CD4-positive, alpha-beta T cell (primary cell): ENCODE measurements at places on chromosomes 11 and 22. TPM values are rescaled to one million over a fixed set of nuclear protein-coding genes. Genes with fewer than 3 reads are reported as not detected.

DNA sequence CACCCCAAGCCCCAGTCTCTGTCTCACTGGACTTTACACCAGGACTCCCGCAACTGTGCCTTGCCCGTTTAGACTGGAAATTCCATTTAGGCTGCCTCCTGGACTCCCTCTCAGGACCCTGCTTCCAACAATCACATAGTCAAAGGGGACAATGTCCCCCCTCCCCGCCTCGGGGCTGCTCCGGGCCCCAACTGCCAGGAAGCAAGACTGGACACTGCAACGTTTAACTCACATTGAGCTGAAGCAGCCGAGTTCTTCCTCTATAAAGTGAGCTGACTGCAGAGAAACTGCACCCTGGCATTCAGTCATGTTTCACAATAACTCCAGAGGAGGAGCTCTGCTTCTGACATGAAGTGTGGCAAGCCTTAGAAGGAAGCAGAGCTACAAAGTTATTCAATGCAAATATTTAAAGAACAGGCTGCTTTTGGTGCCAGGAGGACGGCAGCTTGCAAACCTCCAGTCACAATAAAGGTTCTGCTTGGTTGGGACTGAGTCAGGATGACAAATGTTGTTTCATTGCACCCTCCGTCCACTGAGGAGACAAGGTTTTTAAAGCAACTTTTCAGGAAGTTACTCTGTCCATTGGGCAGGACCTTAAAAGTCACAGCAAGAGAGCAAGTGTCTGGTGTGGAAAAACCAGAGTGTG, 19.9 kb downstream of the PACSIN2 start:
- DNase-seq: no peak
- peaks cover 24% of the 10 kb centered on the region for H3K4me1 ChIP-seq
- H3K27ac ChIP-seq: no peak overlapping the region
- peaks cover 5% of the 10 kb centered on the region for H3K36me3 ChIP-seq

GRCh38 chr11:61545341-61545740, 35.5 kb downstream of the SYT7 start:
- no peak for DNase-seq
- peaks cover 10% of the 10 kb centered on the region for H3K27me3 ChIP-seq
- H3K4me1 ChIP-seq: no peaks in the 10 kb centered on the region
- H3K27ac ChIP-seq: no peak overlapping the region
- no peaks in the 10 kb centered on the region for H3K36me3 ChIP-seq
- no peak overlapping the region for H3K4me3 ChIP-seq

DNA sequence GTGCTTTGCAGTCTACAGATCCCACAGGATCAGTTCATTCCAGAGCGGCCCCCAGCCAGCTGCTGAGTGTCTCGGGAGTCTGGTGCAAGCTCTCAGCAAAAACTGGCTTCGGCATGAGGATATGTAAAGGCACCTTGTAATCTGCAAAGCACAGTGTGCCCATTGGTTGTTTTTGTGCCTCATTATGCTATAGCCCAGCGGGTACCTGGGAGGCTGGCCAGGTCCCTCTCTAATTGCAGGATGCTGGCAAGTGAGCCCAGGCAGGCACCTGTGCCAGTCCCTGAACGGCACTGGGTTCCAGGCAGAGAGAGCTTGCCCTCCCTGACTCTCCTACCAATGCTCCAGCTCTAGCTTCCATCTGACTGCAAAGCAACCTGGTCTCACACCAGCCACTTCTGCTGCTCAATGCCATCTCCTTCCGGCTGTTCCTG, 128.7 kb downstream of the DSCAML1 start:
- H3K27ac ChIP-seq: no peak overlapping the region
- no peaks in the 10 kb centered on the region for H3K4me1 ChIP-seq
- no peaks in the 10 kb centered on the region for H3K36me3 ChIP-seq
- H3K27me3 ChIP-seq: no peaks in the 10 kb centered on the region

DNA sequence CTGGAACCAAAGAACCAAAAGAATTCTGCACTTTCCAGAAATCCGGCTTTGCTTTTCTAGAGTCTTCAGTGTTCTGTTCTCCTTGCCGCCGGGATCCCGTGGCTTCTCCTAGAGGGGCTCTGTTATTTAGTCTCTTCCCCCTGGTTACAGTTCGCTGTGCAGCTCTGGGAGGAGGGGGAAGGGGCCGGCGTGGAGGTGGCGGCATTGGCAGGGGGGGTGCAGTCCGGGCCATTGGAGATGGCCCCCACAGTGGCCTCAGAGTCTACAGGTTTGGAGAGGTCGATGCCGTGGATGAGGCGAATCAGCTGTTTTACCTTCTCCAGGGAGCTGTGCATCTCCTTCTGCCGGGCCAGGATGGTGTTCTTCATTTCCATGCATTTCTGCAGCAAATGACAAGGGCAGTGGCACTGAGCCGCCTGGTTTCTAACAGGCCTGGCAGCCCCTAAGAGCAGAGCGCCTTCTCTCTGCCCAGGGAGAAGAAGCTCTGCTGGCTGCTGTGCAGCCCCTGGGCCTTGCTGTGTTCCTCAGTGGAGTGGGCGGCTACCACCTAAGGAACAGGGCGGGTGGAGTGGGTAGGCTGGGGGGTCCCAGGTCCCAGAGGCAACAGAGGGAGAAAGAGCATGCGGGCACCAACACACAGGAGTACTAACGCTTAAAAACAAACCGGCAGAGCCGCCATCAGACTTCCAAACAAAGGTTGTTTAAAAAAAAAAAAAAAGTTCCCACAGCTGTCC, 11.6 kb downstream of the LARGE2 start:
- H3K27ac ChIP-seq: no peak overlapping the region
- peaks cover 60% of the 10 kb centered on the region for H3K36me3 ChIP-seq
- DNase-seq: no peak
- H3K4me1 ChIP-seq: peaks cover 33% of the 10 kb centered on the region
- no peak overlapping the region for H3K4me3 ChIP-seq

GRCh38 chr22:24096758-24097115, 84.5 kb upstream of the SUSD2 start:
- no peak for DNase-seq
- peaks cover 65% of the 10 kb centered on the region for H3K36me3 ChIP-seq
- H3K27ac ChIP-seq: no peak overlapping the region
- H3K27me3 ChIP-seq: no peaks in the 10 kb centered on the region

GRCh38 chr11:92268546-92268945, 43.9 kb downstream of the FAT3 start:
- H3K27me3 ChIP-seq: no peaks in the 10 kb centered on the region
- no peak for DNase-seq
- no peak overlapping the region for H3K27ac ChIP-seq
- no peaks in the 10 kb centered on the region for H3K36me3 ChIP-seq

GRCh38 chr11:36041988-36042611, 98.2 kb downstream of the LDLRAD3 start:
- no peak for DNase-seq
- no peaks in the 10 kb centered on the region for H3K27me3 ChIP-seq
- no peak overlapping the region for H3K4me3 ChIP-seq

DNA sequence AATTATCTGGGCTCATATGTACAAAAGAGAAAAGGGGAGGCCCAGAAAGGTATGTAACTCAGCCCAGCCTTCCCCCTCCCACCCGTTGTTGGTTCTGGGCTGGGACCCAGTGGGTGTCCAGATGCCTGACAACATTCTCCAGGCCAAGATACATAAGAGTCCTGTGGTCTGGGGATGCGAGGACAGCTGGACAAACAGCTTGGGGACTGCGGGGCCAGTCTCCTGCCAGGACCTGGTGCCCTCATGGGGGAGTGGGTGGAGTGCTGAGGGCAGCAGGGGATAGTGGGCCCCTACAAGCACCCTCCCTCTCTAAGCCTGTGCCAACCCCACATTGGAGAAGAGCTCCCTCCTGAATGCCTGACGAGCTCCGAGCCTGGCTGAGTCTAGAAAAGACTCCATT, 3.5 kb upstream of the SLC22A6 start:
- no peak overlapping the region for H3K4me3 ChIP-seq
- no peaks in the 10 kb centered on the region for H3K4me1 ChIP-seq
- H3K36me3 ChIP-seq: no peaks in the 10 kb centered on the region

The BRMS1 gene
- total RNA-seq: 52.7 TPM

DNA sequence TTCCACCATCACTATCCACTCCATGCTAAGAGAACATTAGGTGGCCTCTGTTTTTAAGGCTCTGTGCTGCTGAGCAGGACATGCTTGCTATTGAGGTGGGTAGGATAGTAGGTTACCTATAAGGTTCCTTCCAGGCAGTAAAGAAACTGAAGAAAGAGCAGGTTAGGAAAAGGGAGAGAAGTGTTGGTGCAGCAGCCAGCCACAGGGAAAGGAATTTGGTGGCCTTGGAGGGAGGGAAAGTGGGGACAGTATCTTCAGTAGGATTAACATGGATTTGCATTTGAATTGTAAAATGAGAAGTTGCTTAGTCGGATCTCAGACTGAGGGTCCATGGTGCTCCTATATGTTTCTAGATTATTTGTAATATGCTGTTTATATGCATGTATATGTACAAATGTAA, 49.2 kb upstream of the OLFML1 start:
- H3K36me3 ChIP-seq: no peaks in the 10 kb centered on the region
- H3K27ac ChIP-seq: no peak overlapping the region
- no peak for DNase-seq
- H3K4me1 ChIP-seq: peaks cover 11% of the 10 kb centered on the region

- no peak overlapping the region for H3K27ac ChIP-seq
- H3K27me3 ChIP-seq: no peaks in the 10 kb centered on the region
- no peak for DNase-seq
- H3K36me3 ChIP-seq: no peaks in the 10 kb centered on the region
- H3K4me1 ChIP-seq: no peaks in the 10 kb centered on the region
- no peak overlapping the region for H3K4me3 ChIP-seq
These were observed 129.6 kb upstream of the POU2AF2 start for GRCh38 chr11:111115890-111116289.

GRCh38 chr22:25437414-25438160, 126.9 kb upstream of the GRK3 start:
- DNase-seq: no peak
- H3K36me3 ChIP-seq: no peaks in the 10 kb centered on the region
- no peaks in the 10 kb centered on the region for H3K27me3 ChIP-seq
- H3K4me3 ChIP-seq: no peak overlapping the region
- H3K4me1 ChIP-seq: no peaks in the 10 kb centered on the region
- H3K27ac ChIP-seq: no peak overlapping the region

- H3K27ac ChIP-seq: no peak overlapping the region
- H3K36me3 ChIP-seq: no peaks in the 10 kb centered on the region
- no peak overlapping the region for H3K4me3 ChIP-seq
- DNase-seq: no peak
These were observed 76.9 kb upstream of the EED start for GRCh38 chr11:86167499-86168164.

The CD44 gene
- total RNA-seq: 1,330 TPM

The KLHL35 gene
- total RNA-seq: 0.81 TPM

The OR52N4 gene
- total RNA-seq: 0.50 TPM

DNA sequence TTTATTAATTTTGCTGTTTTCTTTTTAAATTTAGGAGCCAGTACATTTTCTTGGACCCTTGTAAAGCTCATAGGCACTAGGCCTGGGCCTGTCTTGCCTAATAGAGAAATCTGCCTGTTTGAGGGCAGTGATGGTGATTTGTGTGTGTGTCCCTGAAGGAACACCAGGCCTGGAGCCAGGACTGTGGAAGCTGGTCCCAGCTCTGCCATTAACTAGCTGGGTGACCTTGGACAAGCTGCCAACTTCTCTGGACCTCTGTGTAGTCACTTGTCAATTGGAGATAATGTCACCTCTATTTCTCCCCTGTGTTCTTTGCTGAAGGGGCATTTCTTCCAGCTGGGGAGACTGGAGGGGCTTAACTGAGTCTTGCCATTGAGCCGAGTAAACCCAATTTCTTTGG, 16.0 kb upstream of the FTH1 start:
- H3K27me3 ChIP-seq: no peaks in the 10 kb centered on the region
- DNase-seq: no peak
- no peaks in the 10 kb centered on the region for H3K4me1 ChIP-seq

DNA sequence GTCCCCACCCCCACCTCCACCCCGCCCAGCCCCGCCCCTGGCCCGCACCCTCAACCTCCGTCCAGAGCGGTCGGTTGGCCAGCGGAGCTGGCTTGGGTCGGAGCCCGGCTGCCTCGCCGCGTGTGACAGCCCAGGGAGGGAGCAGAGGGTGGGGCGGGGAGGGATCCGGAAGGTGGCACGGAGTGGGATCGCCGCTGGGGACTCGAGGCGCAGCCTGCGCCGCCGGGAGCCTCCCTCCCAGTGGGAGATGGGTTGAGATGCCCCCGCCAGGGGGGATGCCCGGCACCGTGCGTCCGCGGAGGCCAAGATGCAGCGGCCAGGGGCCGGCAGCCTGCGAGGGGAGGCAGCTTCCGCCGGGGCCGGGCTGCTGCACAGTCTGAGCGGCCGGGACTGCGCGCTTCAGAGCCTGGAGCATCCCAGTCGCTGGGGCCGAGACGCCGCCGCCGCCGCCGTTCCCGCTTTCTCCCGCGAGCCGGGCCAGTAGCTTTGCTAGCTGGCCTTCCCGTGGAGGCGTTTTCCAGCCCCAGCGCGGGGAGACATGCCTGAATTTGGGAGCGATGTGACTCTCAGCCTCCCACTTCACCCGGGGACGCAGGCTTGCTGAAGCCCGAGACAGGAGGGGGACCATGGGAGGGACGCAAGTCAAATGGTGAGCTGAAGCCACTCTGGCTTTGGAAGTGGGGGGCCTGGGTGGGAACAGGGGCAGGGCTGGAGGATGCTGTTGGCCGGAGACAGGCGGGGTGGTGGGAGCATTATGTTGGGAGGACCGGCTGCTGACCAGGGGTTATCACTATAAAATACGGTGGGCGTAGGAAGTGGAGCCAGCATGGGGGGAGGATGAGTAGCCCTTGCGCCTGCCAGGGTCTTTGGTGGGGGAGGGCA, 40.2 kb downstream of the DIXDC1 start:
- peaks cover 10% of the 10 kb centered on the region for H3K4me1 ChIP-seq
- peaks cover 14% of the 10 kb centered on the region for H3K27me3 ChIP-seq
- peak overlapping the region; percentile 47 for H3K4me3 ChIP-seq
- peak; percentile 3 for DNase-seq
- H3K36me3 ChIP-seq: no peaks in the 10 kb centered on the region

DNA sequence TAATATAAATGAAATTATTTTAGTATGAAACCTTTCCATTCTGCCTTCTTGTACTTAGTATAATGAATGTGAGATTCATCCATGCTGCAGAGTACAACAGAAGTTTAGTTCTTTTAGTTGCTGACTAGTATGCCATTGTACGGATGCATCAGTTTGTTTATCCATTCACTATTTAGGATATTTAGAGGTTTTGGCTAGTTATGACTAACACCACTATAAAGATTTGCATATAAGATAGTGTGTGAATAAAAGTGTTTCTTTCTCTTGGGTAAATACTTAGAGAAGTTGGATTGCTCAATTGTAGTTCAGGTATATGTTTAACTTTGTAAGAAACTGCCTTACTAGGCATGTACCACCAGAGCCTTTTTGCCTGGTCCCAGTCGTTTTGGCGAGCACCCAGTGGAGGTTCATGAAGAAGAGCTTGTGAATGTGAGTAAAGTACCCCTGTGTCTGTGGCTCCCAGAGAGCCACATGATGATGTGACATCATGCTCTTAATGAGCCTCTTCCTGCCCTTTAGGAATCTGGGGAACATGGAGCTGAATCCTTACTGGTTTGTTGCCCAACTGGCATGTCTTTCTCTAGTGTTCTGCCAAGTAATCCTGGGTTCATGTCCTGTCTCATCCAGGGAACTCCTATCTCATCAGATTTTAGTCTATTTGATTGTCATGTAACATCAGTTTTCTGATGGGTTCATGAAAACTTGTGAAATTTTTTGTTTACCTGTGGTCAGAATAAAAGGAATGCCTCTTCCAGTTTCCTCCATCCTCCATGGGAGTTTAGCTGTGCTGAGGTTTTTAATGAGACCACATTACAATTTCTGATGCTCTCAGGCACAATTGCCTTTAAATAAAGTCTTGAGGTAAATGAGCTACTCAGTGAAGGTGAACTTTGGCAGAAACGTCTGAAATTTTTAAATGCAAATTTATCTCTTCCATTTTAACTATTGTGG, 234.8 kb downstream of the CASP12 start:
- no peaks in the 10 kb centered on the region for H3K36me3 ChIP-seq
- no peaks in the 10 kb centered on the region for H3K27me3 ChIP-seq
- H3K27ac ChIP-seq: no peak overlapping the region
- no peaks in the 10 kb centered on the region for H3K4me1 ChIP-seq
